Vagina (tissue), 2 donors: ENCODE measurements at places on chromosomes 7 and 10. TPM values are rescaled to one million over a fixed set of nuclear protein-coding genes. Genes with fewer than 3 reads are reported as not detected.

DNA sequence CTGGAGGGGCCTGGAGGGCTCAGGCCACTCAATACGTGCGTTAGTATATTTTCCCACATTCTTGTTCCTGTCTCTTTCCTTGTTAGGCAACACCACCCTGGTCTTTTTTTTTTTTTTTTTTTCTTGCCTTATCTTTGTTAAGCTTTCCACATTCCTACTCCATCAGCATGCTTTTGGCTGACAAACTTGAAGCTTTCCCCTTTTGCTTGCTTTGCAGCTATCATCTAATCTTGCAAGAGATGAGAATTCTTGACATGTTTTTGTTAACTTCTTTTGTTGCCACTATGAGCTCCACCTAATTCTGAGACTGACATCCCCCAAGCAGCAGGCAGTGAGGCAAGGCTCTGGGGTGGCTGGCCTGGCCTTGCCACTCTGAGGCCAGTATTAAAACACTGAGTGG is 52.5 kb upstream of the NRP1 start:
- no peak for DNase-seq

DNA sequence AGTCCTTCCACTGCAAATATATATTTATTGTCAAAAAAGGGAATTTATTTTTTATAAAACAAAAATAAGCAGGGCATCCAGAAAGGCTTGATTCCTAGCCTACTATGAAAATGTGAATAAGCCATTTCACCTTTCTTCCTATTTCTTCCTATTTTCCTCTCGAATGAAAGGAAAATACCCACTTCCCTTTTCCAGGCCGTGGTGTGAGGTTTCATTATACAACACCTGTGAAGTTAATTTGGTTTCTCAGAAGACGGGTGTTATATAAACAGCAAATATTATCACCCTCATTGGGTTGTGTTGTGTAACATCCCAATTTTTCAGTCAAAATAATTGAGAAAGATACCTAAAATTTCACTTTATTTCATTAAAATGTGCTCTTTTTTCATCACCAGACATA is 214.3 kb downstream of the DGKB start:
- no peak for DNase-seq

GRCh38 chr10:27752673-27753237 is 7.1 kb upstream of the MKX start:
- no peak for DNase-seq

- DNase-seq: no peak
These were observed 10.6 kb downstream of the SFMBT2 start for GRCh38 chr10:7400068-7400715.

DNA sequence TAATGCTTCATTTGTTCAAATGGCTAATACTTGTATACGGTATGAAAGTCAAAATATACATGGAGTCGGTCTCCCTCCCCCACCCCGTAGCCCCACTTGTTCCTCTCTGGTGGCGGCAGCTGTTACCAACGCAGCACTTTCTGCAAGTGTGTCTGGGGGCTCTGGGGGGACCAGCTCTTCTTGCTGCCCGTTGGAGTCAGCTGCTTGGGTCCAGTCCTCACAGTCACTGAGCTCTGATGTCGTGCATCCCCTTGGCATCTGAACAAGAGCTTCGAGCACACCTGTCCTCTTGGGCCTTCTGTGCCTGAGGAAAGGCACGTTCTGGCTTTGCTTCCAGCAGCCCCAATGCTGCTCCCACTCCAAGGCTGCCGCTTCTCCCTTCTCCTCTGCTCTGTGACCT is 493.1 kb downstream of the PLXNA4 start:
- no peak for DNase-seq

DNA sequence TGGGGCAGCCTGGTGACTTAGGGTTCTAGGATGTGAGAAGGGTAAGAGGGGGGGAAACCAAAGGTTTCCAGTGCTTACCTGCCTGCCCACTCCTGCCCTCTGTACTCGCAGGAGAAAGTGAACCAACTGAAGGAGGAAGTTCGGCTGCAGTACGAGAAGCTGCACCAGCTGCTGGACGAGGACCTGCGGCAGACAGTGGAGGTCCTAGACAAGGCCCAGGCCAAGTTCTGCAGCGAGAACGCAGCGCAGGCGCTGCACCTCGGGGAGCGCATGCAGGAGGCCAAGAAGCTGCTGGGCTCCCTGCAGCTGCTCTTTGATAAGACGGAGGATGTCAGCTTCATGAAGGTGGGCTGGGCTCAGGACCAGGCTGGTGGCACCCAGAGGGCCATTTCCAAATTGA is 10.7 kb downstream of the TRIM8 start:
- DNase-seq: no peak

DNA sequence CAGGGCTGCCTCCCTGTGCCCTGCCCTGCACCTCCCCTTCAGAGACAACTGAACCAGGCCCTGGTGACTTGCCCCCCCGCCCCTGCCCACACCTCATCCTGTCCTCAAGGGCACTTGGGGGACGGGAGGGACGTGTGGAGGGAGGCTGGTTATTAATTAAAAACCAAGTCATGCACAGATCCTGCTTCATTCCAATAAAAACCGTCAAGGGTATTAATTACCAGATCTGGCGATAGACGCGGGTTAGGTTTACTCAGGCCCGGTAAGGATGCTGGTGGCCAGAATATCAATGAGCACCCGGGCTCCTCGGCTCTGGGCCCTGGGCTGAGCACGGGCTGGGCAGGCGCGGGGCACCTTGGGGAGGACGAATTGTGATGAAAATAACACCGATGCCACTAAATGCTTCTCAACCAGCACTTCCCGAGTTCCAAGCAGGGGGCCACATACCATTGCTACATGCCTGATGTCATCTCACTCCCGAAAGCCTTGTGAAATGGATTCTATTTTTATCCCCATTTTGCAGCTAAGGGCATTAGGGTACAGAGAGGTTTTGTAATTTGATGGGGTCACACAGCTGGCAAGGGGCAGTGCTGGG is 24.5 kb upstream of the GTF2IRD1 start:
- no peak for DNase-seq

DNA sequence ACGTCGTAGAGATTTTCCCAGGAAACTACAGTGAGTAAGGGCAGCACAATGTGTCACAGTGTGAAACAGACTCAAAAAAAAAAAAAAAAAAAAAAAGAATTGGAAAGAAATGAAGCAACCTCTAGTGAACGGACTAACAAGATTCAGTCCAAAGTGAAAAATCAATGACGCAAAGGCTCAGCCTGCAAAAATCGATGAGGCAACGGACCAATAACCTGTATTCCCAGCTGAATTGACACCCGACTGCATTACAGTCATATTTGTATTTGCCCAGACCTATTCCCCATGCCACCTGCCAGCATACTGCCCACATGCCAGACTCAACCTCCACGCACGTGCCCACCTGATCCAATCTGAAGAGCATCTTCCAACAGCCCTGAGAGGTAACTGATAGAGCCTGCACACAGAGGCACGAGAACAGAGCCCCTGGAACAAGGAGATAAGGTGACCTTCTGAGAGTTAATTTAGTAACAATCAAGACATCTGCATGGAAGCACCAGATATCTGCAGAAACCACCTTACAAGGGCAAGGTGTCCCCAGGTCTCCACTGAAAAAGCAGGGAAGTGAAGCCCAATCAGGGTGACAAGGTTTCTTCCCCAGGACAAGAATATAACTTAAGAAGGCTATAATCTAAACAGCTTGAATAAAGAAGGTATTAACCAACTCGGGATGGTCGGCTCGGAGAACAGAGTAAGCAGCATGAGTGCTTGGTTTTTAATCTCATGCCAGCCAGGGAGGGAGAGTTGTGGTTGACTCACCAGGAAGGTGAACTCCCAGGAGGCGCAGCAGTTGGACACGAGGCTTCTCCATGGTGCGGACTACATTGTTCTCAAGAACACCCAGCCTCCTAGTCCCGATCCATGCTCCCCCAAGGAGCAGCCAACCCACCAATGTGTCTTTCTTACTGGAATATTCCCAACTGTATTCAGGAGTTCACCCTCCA is 48.5 kb downstream of the PLXNA4 start:
- no peak for DNase-seq

GRCh38 chr7:95927756-95928155 is 155.4 kb downstream of the DYNC1I1 start:
- DNase-seq: no peak

GRCh38 chr10:26446258-26446657 is 8.1 kb downstream of the APBB1IP start:
- peak; percentile 16 for DNase-seq

The DIP2C gene
- 18.4 TPM for total RNA-seq
